ENCODE measurements at places on chromosomes 16 and 17.

DNA sequence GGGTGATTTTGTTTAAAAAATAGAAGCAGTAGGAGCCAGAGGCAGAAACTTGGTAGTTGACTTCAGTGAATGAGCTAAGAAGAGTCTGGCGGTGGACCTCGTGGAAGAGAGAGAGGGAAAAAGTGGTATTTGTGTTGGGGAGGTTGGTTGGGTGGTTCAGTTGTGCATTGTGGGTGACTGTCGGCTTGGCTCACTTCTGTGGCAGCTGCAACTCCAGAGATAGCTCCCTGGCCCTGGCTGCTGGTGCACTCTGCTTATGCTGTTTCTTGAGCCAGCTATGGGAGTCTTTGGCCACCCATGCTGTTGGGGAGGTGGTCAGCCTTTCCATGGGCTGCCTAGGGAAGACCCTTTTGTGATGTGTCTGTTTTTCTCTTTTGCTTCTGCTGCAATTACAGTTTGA lies 50.4 kb upstream of the CRISPLD2 start:
- no peak for DNase-seq

- DNase-seq: no peak
Measured at GRCh38 chr17:75006653-75007052, 5.8 kb upstream of the MRPL58 start.

DNA sequence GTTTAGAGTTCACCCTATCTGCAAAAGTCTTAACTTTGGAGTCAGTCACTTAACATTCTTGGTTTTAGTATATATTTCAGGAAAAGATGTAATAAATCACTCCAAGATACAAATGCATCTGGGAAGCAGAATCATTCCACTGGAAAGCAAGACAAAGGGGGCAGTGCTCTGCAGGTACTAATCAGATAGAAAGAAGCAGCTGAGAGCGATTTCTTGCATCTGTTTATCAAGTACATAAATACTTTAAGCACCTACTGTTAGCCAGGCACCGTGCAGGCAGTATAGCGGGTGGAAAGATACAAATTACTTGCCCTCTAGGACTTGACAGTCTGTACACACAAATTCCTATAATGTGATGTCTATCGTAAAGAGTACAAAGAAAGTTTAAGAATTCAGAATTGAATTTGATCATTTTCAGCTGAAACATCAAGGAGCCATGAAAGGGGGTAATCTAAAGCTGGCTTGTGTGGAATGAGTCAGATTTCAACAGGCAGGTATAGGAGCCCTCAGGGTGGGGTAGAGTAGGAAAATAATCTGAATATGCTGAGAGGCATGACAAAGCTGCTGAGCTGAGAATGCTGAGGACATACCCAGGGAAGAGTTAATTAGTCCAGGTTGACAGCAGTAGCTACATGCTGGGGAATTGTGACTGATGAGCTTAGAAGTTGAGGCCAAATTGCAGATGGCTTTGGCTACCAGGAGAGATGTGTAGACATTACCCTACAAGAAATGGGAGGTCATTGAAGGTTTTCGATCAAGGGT lies 110.2 kb downstream of the CA10 start:
- DNase-seq: no peak

- no peak for DNase-seq
Measured at GRCh38 chr17:9855036-9855435, 29.3 kb downstream of the GLP2R start.

GRCh38 chr17:63945784-63946439 lies 13.8 kb upstream of the CD79B start:
- DNase-seq: no peak
